ENCODE measurements at places on chromosomes 4 and X.

- DNase-seq, result no peak
Measured at GRCh38 chr4:54545663-54546424, 111.9 kb upstream of the KIT start.

DNA sequence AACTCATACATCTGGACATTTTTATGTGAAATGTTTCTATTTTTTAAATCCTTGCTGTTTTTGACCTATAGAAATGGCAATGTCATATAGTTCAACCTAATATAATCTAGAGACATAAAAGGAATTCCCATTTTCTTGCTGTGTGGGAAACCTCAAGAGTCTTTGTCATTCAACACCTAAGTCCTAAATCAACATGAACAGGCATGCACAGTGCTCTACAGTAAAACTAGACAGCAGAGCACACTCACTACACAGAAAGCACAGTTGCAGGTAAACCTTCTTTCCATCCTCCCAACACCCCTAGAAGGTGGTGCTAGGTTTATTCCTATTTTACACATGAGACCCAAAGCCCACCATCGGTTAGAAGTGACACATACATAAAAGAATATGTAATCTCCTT, 79.1 kb upstream of the C1QTNF7 start:
- DNase-seq, result no peak

DNA sequence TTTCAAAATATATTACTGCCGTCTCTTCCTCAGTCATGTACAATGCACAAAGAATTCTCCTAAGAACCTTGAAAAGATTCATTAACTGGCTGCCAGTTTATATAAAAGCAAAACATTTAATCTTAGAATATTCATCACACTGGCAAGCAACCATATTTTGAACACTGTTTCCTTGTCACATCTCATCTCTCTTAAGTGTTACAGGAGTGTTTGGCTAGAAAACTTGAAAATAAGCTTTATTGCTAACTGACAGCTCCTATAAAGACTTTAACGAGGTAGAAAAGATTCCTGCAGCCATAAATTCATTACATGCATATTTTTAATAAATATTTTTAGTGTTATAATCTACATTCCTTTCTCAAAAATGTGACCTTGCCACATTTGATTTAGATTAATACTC, 149.6 kb downstream of the AFAP1 start:
- no peak for DNase-seq

- no peak for DNase-seq
Measured at GRCh38 chr4:64564126-64564525, 154.9 kb upstream of the TECRL start.

DNA sequence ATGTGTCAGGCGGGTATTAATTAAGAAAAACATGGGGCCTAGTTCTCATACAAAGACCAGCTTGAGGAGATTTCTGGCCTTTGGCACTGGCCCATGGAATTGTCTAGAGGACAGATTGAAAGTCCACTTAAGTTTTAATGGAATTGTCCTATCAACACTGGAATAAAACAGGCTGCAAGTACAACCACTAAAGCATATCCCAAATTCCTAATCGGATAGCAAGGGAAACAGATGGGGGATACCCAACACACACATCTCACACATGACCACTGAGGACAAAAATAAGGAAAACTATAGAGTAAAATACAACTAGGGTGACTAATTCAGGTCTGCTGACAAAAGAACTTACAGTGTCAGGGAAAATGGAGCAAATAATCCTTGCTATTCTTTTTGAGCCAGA, 167.8 kb downstream of the GASK1B start:
- DNase-seq, result no peak

- DNase-seq, result no peak
Measured at GRCh38 chrX:86455495-86455894, 307.2 kb downstream of the DACH2 start.

- DNase-seq, result no peak
Measured at GRCh38 chrX:95949588-95949987, 735.1 kb upstream of the DIAPH2 start.

DNA sequence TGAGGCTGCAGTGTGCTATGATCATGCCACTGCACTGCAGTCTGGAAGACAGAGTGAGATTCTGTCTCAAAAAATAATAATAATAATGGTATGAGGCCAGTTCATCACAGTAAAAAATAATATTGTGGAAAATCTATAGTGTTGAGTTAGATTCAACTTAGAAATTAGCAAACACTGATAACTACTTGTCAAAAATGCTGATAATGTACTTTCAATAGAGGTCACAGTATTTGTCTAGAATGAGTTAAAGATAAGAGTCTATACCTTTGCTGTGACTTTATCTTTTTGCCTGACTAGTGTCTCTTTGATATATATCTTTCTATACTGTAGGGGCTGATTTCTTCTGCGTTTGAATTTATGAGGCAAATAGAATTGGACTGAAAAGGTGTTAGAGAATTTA, 430.6 kb downstream of the RPA4 start:
- DNase-seq, result no peak

DNA sequence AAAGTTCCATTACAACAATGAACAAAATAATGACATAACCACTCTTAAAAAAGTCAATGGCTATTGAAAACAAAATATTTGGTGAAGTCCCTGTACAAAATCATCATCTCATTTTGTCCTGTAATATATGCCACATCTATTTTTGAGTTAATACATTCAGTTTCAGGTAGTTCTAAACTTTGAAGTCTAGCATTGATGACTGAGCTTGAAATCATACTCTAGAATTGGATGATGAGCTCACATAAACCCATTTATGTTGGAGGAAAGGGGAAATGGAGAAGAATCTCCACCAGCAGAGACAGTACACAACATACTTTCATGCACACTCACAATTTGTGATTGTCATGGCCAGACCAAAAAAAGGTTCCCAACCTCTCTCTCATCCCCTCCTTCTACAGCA, 371.1 kb upstream of the NR3C2 start:
- no peak for DNase-seq

DNA sequence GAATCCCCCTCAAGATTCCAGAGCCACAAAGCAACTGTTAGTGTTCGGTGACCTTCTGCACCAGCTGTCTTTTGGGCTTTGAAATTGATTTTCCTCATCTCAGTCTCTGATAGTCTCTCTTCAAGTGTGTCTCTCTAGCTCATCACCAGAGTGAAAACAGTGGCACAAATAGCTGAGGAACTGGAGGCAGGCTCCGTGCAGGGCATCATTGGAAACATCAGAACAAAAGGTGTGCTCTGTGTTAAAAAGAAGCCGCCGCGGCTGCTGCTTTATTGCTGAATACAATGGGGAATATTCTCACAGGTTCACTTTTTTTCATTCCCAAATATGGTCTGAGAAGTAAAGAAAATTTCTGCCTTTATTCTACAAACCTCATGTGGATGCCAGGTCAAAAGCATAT, 297.5 kb downstream of the DCTD start:
- peak; percentile 56 for DNase-seq

DNA sequence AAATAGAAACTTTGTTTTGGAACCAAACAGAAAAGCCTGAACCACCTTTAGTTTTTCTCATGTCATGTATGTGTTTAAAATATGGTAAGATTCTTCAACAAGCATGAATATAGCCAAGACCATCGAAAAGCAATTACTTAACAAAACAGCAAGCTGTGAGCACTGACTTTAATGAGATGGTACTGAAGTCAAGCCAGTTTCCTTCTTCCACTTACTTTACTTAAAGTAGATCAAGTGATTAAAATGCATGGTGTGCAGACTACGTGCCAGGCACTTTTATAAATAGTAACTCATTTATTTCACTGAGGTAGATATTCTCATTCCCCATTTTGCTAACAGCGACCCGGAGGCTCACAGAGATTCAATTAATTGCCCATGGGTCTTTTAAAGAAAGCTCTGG, 46.2 kb upstream of the FGFBP2 start:
- DNase-seq, result no peak

DNA sequence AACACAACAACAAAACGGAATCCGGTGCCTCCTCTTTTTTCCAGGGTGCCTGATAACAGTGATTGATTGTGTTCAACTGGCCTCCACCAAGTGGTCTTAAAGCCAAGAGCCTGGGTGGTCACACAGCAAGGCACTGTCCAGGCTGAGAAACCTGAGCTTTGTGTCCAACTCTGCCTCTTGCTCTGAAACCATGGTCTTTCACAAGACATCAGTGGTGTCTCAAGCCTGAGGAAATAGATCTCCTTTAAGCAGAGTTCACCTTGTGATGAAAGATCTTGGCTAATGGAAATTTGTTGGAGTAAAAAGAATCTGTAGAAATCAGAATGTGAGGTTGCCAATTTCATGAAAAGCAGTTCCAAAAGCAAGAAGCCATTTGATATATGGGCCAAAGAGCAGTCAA, 47.3 kb upstream of the ACSL1 start:
- no peak for DNase-seq

DNA sequence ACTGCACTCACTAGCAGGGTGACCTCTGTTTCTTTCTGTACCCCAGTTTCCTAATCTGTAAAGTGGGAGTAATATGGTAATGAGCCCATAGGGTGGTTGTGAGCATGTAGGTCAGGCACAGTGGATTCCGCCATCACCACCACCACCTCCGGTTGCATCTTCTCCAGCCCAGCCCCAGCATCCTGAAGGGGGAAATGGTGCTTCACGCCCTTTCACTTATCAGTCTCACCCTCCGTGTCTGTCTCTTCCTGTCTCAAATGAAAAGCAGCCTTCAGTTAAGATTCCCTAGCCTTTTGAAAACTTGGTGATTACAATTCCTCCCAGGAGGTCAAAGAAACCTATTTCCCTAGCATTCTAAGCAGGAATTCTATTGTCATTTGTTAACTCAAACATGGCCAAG, 16.9 kb upstream of the XPNPEP2 start:
- DNase-seq, result no peak

DNA sequence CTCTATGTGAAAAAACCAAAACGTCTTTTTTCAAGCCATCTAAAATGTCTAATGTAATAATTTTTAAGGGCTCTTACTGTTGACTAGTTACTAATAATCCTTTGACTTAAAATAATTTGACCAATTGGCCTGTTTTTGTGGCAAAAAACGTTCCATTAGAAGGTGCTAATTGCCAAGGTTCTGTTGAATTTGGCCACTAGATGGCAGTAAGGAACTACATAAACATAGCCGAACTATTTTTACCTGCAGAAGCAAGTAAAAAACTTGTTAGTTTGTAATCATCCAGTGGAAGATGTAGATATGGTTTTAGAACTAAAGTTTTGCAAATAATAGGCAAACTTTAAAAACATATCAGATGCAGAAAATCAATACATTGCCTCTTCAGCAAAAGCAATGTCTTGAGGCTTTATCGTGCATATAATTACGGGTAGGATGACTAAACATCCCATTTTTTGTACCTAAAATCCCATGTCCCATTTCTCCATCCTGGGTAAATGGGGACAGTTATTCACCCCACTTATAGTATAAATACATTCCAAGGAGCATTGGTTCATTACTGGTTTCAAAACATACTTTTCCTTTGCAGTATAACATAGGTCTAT, 57.6 kb downstream of the PROM1 start:
- peak; percentile 88 for DNase-seq

GRCh38 chr4:55116450-55116849, 8.9 kb downstream of the KDR start:
- DNase-seq, result no peak

DNA sequence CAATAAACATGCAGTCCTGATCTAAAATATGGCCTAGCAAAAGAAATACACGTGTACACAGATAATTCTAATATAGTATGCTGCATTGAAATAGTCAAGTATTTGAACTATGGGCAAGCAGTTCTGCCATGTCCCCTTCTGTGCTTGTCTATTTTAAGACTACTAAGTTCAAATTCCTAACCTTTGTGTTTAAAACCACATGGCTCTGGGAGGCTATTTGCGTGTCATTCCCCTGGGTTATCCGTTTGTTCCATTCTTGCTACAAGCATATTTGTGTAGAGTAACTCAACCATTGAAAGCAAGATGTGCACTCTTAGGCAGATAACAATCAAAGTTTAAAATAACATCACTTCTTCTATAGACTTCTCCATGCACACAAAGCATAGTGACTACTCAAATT, 25.4 kb upstream of the TBC1D1 start:
- no peak for DNase-seq

- DNase-seq, result peak; percentile 84
Measured at GRCh38 chr4:139656614-139657486, 8.8 kb upstream of the MGST2 start.

DNA sequence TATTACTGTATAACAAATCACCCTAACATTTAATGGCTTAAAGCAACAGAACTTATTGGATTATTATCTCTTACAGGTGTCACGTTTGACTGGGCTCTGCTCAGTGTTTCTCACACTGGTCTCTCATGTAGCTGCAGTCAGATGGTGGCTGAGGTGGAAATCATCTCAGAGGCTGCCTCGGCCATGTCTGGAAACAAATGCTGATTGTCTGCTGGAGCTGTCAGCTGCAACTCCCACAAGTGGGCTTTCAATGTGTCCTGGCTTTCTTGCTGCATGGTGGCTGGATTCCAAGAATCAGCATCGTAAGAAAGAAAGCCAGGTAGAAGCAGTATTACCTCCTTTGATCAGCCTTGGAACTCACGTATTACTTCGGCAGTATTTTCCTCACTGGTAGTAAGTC, 277.6 kb downstream of the SPANXN1 start:
- DNase-seq, result no peak

- no peak for DNase-seq
Measured at GRCh38 chr4:8073206-8073863, 85.3 kb downstream of the ABLIM2 start.

DNA sequence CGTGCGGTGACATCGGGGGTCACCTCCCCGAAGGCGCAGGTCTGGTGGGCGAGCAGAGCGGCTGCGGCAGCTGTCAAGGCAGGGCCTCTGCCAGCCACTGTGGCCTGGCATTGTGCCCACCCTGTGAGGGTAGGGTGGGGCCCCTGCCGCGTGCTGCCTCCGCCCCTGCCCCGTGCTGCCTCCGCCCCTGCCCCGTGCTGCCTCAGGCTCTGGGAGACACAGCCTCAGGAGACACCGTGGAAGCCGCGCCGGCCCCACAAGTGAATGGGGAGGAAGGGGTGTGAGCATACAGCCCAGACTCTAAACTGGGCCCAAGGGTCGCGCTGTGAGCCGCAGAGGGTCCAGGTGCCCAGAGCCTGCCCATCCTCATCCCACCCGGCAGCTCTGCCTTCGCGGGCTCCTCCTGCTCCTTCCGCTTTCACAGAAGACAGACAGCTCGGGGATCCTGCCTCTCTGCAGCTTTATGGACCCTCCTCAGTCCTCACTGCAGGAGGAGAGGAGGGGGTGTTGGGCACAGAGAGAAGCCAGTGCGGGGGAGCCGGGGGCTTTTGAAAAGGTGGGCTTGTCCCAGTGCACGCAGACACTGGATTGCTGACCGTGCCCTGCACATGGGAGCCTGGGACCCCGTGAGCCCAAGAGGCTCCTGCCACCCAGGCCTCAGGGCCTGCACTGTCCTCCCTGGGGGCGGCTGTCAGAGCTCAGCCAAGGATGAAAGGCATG, 27.4 kb downstream of the PCGF3 start:
- DNase-seq, result no peak

- DNase-seq, result no peak
Measured at GRCh38 chr4:5703831-5704230, 4.5 kb downstream of the EVC2 start.

DNA sequence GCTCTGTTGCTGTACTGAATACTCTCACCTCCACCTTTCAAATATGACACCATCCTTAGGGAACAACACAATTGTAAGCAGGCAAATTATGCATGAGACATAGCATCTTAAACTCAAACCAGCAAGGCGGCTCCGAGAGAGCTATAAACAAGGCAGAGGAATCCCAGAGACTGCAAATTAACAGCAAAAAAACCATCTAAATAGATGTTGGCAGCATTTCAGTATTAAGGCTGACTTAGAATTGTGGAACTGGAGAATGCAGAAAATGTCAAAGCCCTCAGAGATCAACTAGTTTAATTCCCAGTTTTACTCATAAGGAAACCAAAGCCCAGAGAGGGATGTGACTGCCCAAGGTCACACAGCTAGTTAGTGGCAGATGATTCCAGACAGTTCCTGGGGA, 37.2 kb upstream of the SPANXC start:
- peak; percentile 1 for DNase-seq

All from brain (organoid and tissue), 16 donors.